Smooth muscle cell of the umbilical artery (primary cell): ENCODE measurements at places on chromosomes 3 and 15. TPM values are rescaled to one million over a fixed set of nuclear protein-coding genes. Genes with fewer than 3 reads are reported as not detected.

Gene SPATA12
- total RNA-seq: not detected in 2 replicates

Gene CPLX3
- not detected in 2 replicates for total RNA-seq

Gene CATSPER2
- 0.89 and 9.6 TPM in 2 replicates for total RNA-seq

Gene CCNDBP1
- 55.8 and 82.6 TPM in 2 replicates for total RNA-seq

Gene OCA2
- not detected in 2 replicates for total RNA-seq

Gene SEMA3G
- 0.09 TPM in 1 of 2 replicates, not detected in the other for total RNA-seq
